ENCODE measurements at places on chromosomes 16 and 17.
A peak's percentile ranks its signal among the peaks of the same experiment; 100 is the strongest.

- DNase-seq: no peak
Observed at GRCh38 chr17:9004132-9004960, 17.0 kb upstream of the NTN1 start.

- DNase-seq: no peak
Observed at GRCh38 chr17:82240506-82241182, 11.8 kb downstream of the SLC16A3 start.

GRCh38 chr16:52103791-52104190 lies 443.2 kb downstream of the TOX3 start:
- DNase-seq: no peak

DNA sequence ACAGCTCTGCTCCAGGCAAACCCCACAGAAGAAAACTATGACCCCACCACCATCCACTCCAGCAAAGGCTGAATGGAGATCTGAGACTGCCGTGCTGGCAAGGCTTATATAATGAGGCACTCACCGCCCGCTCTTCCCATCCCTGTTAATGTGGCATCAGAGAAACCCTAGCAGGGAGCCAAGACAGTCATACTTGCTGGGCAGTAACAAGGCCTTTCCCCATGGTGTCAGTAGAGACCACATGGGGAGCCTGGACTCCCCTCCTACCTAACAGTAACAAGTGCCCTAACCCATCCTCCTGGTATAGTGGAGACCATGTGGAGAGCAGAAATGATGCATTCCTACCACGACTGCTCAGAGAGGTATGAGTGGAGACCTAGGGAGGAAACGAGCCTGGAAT lies 235.2 kb downstream of the C16orf78 start:
- peak; percentile 33 for DNase-seq

- no peak for DNase-seq
Observed at GRCh38 chr16:82506692-82507670, 119.8 kb upstream of the CDH13 start.

DNA sequence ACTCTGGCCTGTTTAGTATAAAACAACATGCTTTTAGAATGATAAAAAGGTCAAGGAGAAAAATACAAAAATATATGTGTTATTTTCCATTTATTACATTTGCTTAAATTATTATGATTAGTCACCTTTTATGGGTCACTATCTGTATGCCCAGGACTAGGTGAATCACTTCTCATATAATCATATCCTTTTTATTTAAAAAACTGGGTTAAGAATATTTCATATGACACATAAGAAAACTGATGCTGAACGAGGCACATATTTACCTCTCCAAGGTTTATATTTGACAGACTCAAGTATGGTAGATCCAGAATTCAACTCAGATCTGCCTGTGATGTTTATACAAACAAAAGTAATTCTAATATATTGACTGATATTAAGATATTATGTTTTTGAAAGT lies 134.5 kb downstream of the CDH8 start:
- DNase-seq: no peak

DNA sequence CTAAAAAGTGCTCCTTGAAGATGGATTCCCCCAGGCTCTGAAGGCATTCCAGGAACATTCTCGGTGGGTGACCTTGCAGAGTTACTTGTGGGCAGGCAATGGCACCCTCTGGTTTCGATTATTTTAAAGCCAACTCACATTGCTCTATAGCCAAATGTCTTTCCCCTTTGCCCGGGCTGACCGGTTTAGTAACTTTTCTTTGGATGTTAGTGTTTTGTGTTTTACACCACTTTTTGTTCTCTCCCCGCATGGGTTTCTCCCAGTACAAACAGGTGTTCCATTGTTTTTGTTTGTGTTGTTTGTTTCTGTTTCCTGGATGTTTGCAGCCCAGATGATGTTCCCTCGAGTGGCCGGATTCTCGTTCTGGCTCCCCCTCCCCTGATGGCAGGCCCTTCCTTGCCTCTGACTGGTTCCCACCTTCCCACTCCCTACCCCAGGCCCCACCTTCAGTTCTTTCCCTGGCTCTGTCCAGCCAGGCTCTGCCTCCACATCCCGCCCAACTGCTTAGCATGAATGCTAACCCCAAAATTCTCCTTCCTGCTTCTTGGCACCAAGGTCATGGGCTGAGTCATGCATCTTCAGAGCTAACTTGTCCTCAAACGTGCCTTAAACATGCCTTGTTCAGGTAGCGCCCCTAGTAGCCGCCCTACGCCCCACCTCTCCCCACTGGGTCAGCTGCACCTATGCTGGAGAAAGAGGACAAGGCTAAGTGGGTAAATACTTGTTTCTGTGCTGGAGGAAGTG lies 40.6 kb downstream of the ELAC2 start:
- DNase-seq: no peak

GRCh38 chr17:33802349-33803198 lies 452.5 kb upstream of the CCL2 start:
- DNase-seq: no peak

DNA sequence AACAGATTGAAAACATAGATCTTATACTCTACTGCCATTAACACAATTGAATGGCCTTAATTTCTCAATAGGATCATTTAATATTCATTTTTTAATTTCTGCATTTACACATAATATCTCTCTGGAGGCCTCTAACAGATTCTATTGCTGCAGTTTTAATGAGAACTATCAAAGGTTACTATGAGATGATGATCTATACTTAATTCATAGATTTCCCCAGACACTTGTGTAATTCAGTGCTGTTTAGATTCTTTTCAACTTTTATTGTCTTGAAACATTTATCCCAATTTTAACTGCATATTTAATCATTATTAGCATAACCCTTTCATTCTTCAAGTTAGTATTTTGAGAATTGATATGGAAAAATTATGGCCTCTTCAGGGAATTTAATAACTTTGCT lies 1056.5 kb upstream of the CDH8 start:
- no peak for DNase-seq

DNA sequence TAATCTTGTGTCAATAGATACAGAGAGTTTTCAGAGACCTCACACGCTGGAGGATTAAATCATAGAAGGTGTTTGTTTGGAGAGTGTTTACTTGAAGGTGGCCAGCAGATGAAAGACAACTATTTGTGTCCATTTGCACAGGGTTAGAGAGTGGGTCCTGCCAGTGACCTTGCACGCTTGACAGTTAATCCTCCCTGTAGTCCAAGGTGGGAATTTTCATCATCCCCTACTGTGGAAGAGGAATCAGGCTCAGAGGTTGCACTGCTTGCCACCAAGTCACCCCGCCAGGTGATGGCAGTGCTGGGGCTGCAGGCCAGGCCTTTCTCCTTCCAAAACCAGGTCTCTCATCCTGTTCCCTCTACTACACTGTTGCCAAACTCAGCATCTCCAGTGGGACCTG lies 12.3 kb downstream of the CDH1 start:
- DNase-seq: no peak

DNA sequence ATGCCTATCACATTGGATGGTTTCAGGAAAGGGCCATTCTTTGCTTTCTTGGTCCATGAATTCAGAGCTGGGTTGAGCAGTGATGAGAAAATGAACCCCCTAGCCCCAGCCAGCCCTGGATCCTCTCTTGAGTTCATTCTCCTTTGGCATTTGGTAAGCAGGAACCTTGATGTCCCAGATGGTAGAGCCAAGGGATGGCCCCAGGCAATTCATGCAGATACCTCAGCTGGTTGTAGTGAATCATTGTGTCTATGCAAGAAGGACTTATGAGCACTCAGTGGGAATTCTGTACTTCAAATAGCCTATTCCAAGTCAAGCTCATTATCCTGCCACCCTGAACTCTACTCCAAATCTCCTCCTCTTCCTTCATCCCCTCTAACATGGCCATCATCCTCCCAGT lies 412.7 kb downstream of the UTP18 start:
- no peak for DNase-seq

GRCh38 chr17:69061721-69062556 lies 1.2 kb upstream of the ABCA9 start:
- no peak for DNase-seq

DNA sequence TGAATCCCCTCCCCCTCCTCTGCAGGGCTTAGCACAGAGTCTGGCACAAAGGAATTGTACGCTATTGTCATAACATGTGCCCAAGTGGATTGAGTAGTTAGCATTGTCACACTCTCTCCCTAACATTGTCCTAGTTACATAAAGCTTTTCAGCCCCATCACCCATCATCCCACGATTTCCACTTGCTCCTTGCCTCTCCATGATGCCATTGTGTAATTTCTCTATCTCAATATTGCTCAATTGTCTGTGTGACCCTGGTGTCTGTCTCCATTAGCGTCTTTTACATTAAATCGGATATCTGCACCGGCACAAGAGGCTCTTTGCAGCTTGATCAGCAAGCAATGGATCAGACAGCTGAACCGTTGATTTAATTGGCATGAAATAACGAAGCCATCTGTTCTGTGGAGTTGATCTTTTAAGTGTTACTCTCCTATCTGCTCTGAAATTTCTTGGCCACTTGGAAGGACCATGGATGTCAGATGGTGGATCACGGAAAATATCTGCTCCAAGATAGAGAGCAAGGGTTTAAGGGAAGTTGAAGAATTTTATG lies 77.0 kb upstream of the HS3ST4 start:
- no peak for DNase-seq

DNA sequence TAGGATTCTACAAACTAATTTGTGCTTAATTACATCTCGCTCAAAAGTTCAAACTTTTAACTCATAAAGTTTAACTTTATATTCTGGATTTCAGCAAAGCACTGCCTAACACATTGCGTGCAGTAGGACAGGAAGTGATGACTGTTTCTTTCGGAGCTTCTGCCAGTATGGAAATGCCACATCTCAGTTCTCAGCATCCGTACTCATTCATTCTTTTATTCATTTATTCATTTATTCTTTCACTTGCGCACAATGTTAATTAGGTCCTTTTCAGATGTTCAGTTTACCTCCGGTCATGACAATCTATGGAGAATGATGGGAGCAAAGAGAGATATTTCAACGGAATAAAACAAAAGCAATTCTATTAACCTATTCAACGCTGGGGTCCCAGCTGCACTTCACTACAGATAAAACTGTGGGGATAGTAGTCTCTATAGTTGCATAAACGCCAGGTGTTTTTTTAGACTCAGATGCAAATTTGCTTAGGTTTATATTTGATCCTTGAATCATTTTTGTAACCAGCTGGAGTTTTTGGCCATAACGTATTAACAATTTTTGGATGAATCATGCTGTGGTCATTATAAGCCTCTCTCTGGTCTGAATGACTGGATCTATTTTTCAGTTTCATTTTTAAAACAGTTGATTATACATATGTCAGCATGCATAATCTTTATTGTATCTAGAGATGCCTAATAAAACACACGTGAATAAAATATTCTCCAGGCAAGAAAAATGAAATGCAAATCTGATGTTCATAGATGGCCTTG lies 143.9 kb downstream of the KCNJ2 start:
- no peak for DNase-seq

Data from AG04449 (cell line).